ENCODE measurements at places on chromosomes 16 and 17. TPM values are rescaled to one million over a fixed set of nuclear protein-coding genes. Genes with fewer than 3 reads are reported as not detected.

Gene MYL11
- not detected for total RNA-seq

Gene C17orf78
- total RNA-seq, result not detected

DNA sequence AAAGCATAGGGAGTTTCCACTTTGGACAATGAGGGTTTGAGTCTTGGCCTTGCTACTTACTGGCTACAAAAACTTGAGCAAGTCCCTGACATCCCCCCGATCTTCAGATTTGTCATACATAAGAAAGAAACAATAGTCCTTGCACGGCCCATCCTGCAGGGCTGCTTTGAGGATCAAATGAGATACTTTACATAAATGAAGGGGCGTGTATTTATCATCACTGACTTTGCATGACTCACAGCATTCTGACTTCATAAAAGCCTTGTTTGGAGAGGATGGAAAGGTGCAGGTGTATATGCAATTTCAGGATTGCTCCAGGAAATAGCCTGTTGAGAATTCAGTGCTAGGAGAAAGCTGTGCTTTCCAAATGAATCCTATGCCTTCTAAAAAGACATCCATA lies 465.0 kb upstream of the MAF start:
- H3K27me3 ChIP-seq, result no peaks in the 10 kb centered on the region
- H3K4me3 ChIP-seq, result no peak overlapping the region
- no peak overlapping the region for H3K27ac ChIP-seq

DNA sequence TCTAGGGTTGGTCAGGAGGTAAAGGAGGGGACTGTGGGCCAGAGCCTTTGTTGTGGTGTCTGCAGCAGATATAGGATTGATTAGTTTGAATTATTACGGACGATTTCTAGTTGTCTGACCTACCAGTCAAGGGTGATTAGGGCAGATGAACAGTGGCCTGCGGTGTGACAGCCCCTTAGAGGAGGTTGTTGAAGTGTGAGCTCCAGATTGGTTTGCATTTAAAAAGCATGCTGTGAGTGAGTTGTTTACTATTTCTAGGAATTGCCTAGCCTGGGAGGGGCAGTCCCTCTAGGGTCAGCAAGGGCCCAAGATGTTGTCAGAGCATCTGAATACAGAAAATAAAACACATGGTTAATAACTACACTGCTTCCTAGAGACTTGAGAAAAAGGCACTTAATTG lies 108.8 kb downstream of the ARHGAP44 start:
- no peak overlapping the region for H3K4me3 ChIP-seq
- no peaks in the 10 kb centered on the region for H3K27me3 ChIP-seq
- H3K36me3 ChIP-seq, result no peaks in the 10 kb centered on the region
- DNase-seq, result no peak
- no peaks in the 10 kb centered on the region for H3K4me1 ChIP-seq
- no peak overlapping the region for H3K27ac ChIP-seq

DNA sequence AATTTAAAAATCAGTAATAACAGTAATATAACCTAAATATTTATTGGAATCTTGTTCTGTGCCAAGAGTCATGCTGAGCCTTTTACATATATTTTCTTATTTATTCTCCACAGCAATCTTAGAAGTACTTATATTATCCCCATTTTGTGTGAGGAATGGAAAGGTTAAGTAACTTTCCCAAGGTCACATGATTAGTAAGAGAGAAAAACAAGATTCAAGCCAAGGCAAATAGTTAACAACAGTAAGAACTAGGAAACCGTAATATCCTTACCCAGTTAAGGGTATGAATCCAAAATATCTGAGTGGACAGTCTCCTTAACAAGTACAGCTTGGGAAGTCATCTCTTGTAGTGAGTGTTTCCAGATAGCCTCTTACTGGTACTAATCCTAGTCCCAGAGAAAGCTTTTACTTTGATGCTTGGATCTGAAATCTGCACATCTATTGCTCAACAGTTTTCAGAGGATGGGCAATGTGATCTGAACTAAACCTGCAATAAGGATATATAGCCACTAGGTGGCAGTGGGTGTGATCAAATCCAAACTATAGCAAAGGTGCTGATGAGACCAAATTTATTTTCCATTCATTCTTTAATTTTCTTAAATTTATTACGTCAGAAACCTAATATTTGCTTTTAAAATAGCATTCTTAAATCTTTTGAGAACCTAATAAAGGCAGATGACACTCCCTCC lies 23.3 kb downstream of the SHISA6 start:
- no peaks in the 10 kb centered on the region for H3K27me3 ChIP-seq
- H3K36me3 ChIP-seq, result no peaks in the 10 kb centered on the region
- H3K27ac ChIP-seq, result no peak overlapping the region
- no peak for DNase-seq
- H3K4me1 ChIP-seq, result no peaks in the 10 kb centered on the region

- no peak overlapping the region for H3K27ac ChIP-seq
- no peaks in the 10 kb centered on the region for H3K36me3 ChIP-seq
- H3K4me3 ChIP-seq, result no peak overlapping the region
- no peak for DNase-seq
- H3K4me1 ChIP-seq, result peaks cover 8% of the 10 kb centered on the region
- H3K27me3 ChIP-seq, result no peaks in the 10 kb centered on the region
Observed at GRCh38 chr17:61306003-61306402, 93.6 kb upstream of the TBX2 start.

DNA sequence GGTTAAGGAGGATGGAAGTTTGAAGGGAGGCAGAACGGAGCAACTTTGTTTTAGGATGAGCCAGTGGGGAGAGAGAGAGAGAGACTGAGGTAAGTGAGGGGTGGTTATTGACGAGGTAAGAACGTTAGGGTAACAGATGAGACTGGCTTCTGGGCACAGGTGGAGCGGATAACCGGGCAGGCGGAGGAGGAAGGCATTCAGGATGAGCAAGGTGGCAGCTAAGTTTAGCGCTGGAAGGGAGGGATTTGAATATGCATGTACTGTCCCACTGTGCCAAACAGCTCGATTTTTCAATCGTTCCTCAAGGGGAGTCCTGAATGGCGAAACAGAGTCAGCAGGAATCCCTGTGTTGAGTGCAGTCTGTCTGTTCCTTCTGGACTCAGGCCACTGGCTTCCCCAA lies 35.8 kb downstream of the CACNG3 start:
- H3K4me3 ChIP-seq, result no peak overlapping the region
- DNase-seq, result no peak
- H3K36me3 ChIP-seq, result no peaks in the 10 kb centered on the region
- no peaks in the 10 kb centered on the region for H3K4me1 ChIP-seq
- no peak overlapping the region for H3K27ac ChIP-seq

DNA sequence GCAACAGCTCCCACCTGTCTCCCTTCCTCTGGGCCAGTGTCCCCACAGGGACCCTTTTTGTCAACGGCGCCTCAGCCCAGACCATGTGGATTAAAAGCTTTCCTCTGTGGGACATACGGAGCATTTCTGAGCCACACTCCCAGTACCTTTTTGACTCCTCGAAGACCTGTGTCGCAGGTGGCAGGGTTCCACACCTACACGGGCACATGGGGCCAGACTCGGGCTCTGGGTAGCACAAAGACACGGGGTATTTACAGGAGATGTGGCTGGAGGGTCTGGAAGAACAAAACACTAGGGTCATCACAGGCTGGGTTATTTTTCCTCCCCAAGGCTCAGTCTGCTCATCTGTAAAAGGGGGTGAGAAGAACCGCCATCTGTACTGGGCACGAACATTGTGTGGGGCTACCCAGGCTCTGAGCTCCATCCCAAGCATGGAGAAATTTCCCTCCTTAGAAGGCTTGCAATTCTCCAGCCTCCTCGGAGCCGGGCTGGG lies 32.5 kb upstream of the SNN start:
- H3K27me3 ChIP-seq, result no peaks in the 10 kb centered on the region
- no peak overlapping the region for H3K4me3 ChIP-seq
- H3K27ac ChIP-seq, result no peak overlapping the region
- no peaks in the 10 kb centered on the region for H3K36me3 ChIP-seq
- no peak for DNase-seq

DNA sequence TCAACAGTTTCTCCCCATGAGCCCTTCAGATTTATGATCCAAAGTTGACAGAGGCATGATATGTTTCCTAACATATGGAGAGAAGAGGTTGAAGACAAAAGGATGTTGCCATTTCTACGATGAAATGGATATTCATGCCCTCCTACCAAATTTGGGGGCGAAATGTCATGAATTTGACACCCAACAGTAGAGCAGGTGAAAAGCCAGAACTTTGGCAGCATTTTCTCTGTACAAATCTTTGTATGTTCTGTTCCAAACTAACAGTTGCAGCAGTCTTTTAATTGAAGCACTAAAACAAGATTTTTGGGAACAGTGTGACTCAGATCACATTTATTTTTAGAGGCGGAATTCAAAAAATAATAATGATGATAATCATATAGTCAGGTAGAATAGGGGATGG lies 130.1 kb downstream of the TRIM37 start:
- H3K27ac ChIP-seq, result no peak overlapping the region
- no peaks in the 10 kb centered on the region for H3K4me1 ChIP-seq
- no peaks in the 10 kb centered on the region for H3K27me3 ChIP-seq
- H3K36me3 ChIP-seq, result no peaks in the 10 kb centered on the region

GRCh38 chr16:25223964-25224363 lies 7.2 kb downstream of the AQP8 start:
- no peak overlapping the region for H3K4me3 ChIP-seq
- DNase-seq, result no peak
- H3K36me3 ChIP-seq, result no peaks in the 10 kb centered on the region
- H3K27ac ChIP-seq, result no peak overlapping the region
